ENCODE measurements at places on chromosomes 2 and 18.

DNA sequence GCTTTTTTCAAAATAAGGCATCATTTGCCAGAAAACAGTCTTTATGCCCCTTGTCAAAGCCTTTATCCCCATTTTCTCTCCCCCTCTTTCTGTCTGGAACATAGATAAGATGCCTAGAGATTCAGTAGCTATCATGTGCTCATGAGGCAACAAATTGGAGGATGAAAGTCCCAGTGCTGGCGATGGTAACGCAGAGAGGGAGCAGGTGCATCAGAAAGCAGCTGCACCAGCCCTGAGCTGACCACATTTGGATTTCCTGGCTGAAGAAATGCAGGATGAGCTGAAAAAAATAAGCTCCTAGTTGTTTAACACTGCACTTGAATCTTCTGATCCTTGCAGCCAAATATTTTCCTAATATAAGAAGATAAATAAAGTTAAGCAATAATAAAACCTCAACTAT is 48.0 kb downstream of the LOXHD1 start:
- DNase-seq, result no peak

GRCh38 chr18:60554967-60555366 is 182.4 kb upstream of the MC4R start:
- no peak for DNase-seq

- DNase-seq, result no peak
Observed at GRCh38 chr2:171069286-171069956, 91.3 kb downstream of the TLK1 start.

DNA sequence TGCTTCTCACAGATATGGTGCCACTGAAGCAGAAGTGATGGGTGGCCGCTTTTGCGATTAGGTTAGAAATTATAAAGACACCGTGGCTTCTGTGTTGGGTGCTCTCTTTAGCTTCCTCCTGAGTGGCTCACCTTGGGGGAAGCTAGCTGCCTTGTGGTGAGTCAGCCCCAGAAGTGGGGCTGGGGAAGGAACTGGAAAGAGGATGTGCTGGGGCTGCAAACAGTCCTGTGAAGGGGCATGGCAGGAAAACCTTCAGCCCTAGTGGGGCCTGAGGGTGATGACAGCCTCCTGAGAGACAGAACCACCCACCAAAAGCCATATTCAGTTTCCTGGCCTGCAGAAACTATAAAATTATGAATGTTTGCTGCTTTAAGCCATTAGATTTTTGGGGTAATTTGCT is 8.9 kb upstream of the ASB18 start:
- no peak for DNase-seq

DNA sequence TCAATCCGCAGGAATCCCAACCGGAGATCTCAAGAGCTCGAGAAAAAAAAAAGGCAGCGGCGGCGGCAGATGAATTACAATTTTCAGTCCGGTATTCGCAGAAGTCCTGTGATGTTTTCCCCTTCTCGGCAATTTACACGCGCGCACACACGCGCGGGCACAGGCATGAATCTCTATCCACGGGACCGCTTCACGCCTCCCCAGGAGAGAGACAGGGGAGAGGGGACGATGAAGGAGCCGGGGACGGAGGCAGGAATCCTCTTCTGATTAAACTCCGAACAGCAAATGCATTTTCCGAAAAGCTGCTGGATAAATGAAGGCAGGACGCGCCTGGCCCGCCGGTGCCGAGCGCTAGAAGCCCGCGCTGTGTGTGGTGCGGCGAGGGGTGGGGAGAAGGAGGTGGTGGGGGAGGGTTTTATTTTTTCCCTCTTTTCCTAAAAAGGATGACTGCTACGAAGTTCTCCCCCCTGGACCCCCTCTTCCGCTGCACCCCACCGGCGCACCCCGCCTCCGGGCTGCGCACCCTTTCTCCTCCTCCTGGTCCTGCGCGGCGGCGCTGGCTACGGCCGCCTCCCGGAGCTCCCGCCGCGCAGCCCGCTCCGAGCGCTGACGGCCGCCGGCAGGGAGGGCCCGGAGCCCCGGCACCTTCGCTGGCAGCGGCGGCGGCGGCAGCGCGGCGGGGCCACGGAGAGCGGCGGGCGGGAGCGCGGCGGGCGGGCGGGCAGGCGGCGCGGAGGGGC is at the start of gene BCL2:
Gene BCL2 (minus strand): TSS at position 387 of the 740 bp plus-strand sequence.
- DNase-seq, result no peak

DNA sequence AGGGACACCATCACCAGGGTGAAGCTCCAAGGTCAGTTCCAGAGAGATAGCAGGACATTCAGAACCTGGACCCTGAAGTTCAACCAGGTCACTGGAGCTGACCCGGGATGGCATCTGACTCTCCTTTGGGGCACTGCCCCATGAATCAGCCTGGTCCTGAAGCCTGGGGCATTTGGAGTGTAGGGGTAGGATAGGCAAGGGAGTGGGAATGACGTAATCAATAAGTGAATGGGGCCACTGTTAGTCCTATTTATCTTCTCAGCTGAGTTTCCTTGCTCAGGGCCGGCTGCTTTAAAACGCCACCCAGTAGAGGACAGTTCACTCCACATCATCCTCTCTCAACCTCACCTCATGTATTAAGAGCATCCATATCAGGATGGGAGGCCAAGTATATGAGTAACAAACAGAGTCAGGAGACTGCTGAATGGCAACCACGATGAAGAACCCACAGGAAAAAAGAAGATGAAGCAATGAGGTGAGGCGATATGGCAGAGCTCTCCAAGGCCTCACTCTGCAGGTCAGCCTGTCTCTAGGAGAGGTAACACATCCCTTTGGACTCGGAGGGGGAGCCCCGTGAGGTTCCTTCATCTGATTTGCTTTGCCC is 1.8 kb upstream of the RFX8 start:
- DNase-seq, result no peak

DNA sequence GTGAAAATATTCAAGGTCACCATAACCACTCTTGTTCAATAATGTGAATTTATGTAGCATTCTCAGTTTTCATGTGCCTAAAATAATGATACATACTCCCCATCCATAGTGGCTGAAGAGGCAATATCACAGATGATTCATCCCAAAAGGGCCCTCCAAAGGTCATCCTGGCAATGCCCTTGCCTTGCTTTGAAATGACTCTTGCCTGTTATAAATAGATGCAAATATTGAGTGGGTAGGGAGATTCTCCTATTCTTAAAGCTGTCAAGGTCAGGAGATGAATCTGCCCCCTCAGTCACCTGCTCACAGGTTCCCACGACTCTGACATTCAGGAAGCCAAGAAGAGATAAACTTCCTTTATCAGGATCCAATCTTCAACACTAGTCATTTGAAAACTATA is 490.5 kb downstream of the TNS1 start:
- no peak for DNase-seq

DNA sequence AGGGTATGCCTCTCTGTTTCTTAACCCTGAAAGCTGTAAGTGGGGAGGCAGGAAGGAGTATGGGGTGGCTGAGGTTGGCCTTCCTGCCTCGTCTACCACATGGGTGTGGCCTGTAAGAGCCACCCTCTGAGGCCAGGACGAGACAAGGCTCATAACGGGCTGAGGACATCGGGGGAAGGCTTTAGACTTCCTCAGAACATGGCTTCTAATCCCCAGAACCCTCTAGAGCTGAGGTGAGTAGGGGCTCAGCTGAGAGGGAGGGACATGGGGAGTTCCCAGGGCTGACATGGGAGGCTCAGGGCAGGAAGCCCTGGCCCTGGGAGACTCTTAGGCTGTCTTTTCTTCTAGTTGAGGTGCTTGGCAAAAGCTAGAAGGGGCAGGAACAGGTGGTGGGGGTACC is 36.7 kb downstream of the EMX1 start:
- no peak for DNase-seq

DNA sequence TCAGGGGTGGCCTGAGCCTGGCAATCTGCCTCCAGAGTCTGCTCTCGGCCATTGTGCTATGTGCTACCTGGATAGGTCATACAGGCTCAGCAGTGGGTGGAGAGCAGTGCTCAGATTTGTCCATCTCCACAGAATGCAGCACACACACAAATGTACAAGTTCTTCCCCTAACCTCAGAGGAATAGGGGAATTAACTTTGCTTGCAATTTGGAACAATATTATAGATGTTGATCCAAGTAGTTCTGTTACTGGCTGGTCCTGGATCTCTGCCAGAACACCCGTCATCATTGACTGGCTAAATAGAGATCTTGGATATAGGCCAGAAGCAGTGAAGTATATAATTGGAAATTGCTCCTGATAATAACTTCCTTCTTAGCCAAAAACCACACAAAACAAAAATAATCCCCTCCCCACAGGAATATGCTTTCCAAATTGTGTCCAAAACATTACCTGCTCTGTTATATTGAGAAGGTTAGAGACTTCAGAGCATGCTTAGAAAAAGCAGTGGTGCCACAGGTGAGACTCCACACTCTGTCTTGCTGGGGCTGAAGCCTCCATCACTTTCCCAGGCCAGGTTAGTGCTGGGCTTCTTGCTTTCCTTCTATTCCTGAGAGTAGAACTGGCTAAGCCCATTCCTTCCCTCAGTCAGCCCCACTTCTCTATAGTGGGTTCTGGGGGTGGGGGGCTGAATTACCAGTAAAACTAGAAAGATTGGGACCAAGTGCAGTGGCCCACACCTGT is 38.8 kb downstream of the NCAPH start:
- no peak for DNase-seq

DNA sequence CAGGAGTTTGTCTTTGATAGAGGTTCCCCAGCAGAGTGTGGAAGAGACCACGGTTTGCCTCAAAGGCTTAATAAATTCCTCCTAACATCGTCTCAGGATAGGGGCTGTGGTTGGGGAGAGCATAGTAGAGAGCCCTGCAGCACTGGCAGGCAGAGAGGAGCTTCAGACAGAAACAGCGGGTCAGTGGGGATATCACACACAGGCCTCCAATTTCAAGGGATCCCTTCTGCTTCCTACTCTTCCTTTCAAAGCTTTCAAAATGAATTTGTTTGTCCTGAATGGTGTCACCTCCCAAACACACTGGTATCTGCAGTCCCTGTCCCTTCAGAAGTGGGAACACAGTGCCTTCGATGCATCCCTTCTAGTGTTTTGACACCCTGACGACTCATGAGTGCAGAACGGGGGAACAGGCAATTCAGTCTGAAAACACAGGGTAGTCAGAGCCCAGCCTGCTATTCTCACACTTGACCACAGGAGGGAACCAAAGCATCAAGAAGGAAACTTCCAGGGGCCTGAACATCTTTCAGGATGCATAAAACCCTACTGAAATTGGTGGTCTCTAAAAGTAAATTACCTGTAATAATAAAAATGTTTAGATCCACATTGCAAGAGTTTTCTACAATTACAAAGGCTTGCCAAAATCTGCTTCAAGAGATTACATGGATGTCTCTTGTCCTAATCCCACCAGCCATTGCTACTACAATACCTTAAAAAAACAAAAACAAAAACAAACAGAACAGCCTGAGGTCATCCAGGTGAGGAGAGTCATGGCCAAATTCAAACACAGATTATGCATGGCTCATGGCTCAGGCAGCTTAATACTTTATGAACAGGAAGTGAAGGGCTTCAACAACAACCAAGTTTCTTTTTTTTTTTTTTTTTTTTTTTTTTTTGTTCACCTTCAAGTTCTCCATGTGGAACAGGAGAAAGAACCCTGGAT is 49.8 kb downstream of the SLC14A2 start:
- DNase-seq, result peak; percentile 44

GRCh38 chr2:135742325-135742757 is 686 bp downstream of the UBXN4 start:
- DNase-seq, result peak; percentile 13

GRCh38 chr2:67579806-67580205 is 182.7 kb downstream of the ETAA1 start:
- DNase-seq, result no peak

GRCh38 chr18:3453540-3454364 is 3.8 kb downstream of the TGIF1 start:
- peak; percentile 24 for DNase-seq

DNA sequence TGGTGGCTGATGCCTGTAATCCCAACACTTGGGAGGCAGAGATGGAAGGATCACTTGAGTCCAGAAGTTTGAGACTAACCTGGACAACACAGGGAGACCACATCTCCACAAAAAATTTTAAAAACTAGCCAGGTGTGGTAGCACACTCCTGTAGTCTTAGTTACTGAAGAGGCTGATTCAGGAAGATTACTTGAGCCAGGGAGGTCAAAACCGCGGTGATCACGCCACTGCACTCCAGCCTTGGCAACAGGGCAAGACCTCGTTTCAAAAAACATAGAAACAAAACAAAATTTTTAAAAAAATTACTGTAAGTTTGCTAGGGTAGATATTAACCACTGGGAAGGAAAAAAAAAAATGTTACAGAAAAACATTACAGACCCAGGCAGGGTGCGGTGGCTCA is 5.8 kb downstream of the ATL2 start:
- no peak for DNase-seq

GRCh38 chr2:33047939-33048338 is 101.2 kb downstream of the LTBP1 start:
- DNase-seq, result no peak

DNA sequence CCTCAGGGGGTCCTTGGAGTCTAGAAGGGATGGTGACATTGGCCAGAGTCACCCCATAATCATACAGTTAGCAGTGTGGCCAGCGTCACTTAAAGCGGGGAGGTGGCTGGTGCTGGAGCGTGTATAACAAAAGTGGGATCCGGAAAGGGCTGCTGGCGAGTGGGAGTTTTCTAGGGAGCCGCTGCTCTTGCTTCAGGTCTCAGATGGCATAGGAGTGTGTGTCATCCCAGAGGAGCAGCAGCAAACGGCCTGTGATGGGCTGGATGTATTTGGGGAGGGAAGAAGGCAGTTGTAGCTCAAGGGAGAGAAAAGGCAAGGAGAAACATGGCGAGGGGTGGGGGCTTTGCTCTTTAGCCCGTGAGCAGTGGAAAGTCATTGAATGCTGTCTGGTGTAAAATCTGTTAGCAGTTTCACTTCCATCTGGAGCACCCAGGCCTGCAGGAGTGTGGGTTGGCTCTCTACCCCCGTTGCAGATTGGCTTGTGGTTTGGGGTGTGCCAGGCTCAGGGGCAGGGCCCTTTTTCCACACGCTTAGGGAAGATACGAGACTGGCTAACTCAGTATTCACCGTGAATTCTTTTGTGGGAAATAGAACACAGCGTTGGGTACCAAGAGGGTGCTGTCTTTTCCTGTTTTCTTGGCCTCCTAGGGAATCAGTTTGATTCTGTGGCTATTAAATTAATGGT is 120.5 kb downstream of the AGAP1 start:
- no peak for DNase-seq

DNA sequence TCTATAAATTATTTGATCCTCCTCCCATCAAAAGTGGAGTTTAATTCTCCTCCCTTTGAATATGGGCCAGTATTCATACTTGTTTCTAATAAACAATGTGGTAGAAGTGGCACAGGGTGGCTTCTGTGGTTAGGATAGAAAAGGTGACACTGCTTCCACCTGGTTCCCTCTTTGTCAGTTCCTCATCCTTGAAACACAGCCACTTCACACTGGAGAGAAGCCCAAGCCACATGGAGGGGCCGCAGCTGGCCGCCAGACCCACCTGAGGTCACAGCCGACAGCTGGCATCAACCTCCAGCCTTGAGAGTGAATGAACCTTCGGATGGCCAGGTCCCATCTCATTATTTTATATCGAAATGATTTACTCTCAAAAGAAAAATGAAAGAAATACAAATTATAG is 27.5 kb upstream of the SLC66A3 start:
- DNase-seq, result no peak

GRCh38 chr2:203873921-203874631 is 6.5 kb downstream of the CTLA4 start:
- no peak for DNase-seq

Data from stimulated activated CD4-positive, alpha-beta T cell treated with anti-CD3 and anti-CD28 coated beads, Interleukin-4, amount 100 ng/mL, for 48 hours (primary cell).